ENCODE measurements at places on chromosomes 16 and 17.
A peak's percentile ranks its signal among the peaks of the same experiment; 100 is the strongest.

- no peaks in the 10 kb centered on the region for H3K36me3 ChIP-seq
- no peaks in the 10 kb centered on the region for H3K27me3 ChIP-seq
- peak overlapping the region; percentile 42 for H3K4me3 ChIP-seq
- peak overlapping the region; percentile 60 for H3K27ac ChIP-seq
Measured at GRCh38 chr17:16477255-16477654, 14.7 kb downstream of the LRRC75A start.

GRCh38 chr17:15257796-15258512 is 7.2 kb downstream of the PMP22 start:
- DNase-seq, result no peak
- H3K4me3 ChIP-seq, result no peak overlapping the region
- 0 out of 2 replicates have a peak, but pooled peaks cover 3% of the 10 kb centered on the region for H3K36me3 ChIP-seq
- no peaks in the 10 kb centered on the region for H3K27me3 ChIP-seq
- H3K27ac ChIP-seq, result 0 out of 2 replicates have a peak overlapping the region, but pooled peaks have one; percentile 8

DNA sequence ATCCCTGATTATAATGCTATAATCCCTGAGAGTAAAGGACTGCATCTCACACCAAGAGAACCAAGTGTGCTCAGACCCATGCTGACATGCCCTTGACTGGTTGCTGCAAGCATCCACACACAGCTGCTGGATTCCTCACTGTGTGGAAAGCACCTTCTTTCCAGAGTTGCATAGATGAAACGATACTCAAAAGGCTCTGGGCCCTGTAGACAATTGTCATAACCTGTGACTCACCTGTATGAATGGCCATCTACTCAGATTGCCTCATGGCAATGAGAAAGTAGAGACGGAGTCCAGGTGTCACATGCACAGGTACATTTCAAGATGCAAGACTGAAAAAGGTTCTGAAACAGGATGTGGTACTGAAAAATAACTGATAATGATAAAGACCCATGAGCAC is 58.1 kb downstream of the MPHOSPH6 start:
- H3K4me1 ChIP-seq, result no peaks in the 10 kb centered on the region
- no peak overlapping the region for H3K27ac ChIP-seq
- no peaks in the 10 kb centered on the region for H3K36me3 ChIP-seq
- no peak overlapping the region for H3K4me3 ChIP-seq

GRCh38 chr17:35117984-35118383 is 1.7 kb downstream of the RAD51D start:
- H3K4me1 ChIP-seq, result peaks cover 5% of the 10 kb centered on the region
- no peak overlapping the region for H3K4me3 ChIP-seq
- no peak overlapping the region for H3K27ac ChIP-seq
- H3K36me3 ChIP-seq, result no peaks in the 10 kb centered on the region
- no peaks in the 10 kb centered on the region for H3K27me3 ChIP-seq

DNA sequence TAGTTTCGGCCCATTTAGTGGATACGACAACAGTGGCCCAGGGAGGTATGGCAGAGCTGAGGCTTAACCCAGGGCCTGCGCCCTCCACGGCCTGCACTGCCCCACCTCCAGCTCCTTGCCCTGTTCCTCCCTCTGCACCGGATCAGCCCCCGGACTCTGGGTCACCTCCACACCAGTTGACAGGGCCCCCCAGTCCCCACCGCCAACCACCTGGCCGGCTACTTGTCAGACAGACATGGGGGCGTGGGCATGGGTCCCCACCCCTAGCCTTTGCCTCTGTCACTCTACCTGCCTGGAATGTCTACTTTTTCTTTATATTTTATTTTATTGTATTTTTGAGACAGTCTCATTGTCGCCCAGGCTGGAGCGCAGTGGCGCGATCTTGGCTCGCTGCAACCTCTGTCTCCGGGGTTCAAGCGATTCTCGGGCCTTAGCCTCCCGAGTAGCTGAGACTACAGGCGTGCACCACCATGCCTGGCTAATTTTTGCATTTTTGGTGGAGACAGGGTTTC is 3.0 kb upstream of the ACTG1 start:
- peak overlapping the region; percentile 90 for H3K4me3 ChIP-seq
- H3K36me3 ChIP-seq, result peaks cover 11% of the 10 kb centered on the region
- peak overlapping the region; percentile 100 for H3K27ac ChIP-seq

DNA sequence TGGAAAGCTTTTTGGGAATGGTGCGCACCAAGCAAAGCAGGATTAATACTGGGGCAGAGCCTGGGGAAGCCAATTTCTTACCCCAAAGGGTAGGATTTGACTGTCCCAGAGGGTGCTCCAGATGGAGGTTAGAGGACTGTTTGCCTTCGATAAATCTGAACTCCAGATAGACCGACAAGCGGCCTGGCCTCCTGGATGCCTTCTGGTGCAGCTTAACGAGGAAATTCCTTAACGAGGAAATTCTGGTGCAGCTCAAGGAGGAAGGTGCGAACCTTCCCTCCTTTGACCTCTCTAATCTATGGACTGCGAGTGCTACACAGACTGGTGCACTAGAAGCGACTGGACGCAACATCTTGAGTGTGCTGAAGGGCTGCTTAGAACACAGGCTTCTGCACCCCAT is 6.5 kb downstream of the CALB2 start:
- peaks cover 4% of the 10 kb centered on the region for H3K4me1 ChIP-seq
- DNase-seq, result no peak
- H3K36me3 ChIP-seq, result no peaks in the 10 kb centered on the region
- no peaks in the 10 kb centered on the region for H3K27me3 ChIP-seq

GRCh38 chr16:13569986-13570385 is 350.0 kb upstream of the ERCC4 start:
- no peaks in the 10 kb centered on the region for H3K27me3 ChIP-seq
- DNase-seq, result no peak
- no peaks in the 10 kb centered on the region for H3K36me3 ChIP-seq
- H3K27ac ChIP-seq, result no peak overlapping the region
- no peak overlapping the region for H3K4me3 ChIP-seq

GRCh38 chr16:25709213-25709612 is 17.5 kb downstream of the HS3ST4 start:
- H3K4me1 ChIP-seq, result no peaks in the 10 kb centered on the region
- H3K36me3 ChIP-seq, result no peaks in the 10 kb centered on the region
- H3K27ac ChIP-seq, result no peak overlapping the region
- no peak overlapping the region for H3K4me3 ChIP-seq
- no peak for DNase-seq
- H3K27me3 ChIP-seq, result peaks cover 22% of the 10 kb centered on the region

GRCh38 chr17:49783071-49783715 is 5.3 kb upstream of the KAT7 start:
- no peak overlapping the region for H3K4me3 ChIP-seq
- H3K4me1 ChIP-seq, result peaks cover 9% of the 10 kb centered on the region
- H3K27me3 ChIP-seq, result no peaks in the 10 kb centered on the region
- no peak overlapping the region for H3K27ac ChIP-seq

DNA sequence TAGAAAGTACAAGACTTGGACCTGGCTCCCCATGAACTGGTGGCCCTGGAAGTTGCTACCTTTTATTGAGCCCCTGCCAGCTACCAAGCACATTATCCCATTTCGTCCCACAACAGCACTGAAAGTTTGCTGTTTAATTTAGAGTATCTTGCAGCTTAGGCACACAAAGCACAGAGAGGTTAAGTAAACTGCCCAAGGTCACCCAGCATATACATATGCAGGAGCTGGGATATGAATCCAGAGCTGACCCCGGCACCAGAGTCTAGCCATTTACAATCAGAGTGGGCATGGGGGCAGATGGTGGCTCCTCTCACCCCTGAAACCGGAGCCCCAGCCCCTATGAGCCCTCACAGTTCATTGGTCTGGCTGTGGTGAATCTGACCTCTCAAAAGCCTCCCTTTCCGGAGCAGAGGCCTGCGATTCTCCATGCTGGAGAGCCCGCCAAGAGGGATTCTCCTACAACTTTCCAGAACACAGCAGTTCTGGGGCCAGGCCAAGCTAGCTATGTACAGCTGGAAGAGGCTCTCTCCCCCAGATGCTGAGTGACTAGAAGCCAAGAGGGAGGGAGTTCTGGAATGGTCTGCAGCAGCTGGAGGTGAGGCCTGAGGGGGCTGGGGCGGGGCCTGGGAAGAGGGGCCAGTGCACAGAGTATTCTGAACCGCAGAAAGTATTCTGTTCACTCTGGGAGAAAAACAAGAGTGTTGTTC is 58.3 kb downstream of the SREBF1 start:
- no peak for DNase-seq
- H3K4me1 ChIP-seq, result peaks cover 49% of the 10 kb centered on the region
- H3K27me3 ChIP-seq, result no peaks in the 10 kb centered on the region
- no peak overlapping the region for H3K4me3 ChIP-seq

DNA sequence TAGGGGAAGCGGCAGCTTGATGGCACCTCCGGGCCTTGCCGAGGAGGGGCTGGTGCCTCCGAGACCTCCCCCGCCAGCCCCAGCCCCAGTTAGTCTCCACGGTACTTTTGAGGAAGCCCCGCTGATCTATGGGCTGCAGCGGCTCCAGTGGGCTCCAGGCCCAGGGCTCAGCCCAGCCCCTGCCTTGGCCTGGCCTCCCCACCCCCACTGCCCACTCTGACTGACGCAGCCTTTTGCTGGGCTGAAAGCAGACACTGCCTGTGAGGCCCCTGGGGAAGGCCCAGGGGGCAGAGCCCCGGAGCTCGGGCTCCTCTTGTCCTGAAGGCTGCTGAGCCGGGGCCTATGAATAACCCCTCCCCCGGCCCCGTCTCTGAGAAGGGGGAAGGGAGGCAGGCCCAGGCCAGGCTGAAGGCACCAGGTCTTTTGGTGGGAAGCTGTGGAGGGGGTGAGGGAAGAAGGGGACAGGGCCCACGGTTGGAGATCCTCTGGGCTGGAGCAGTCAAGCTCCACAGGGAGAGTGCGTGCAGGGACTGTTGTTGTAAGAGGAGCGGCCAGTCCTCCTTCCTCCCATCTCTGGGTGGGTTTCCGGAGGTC is 7.5 kb upstream of the SMTNL2 start:
- no peak for DNase-seq
- H3K27me3 ChIP-seq, result no peaks in the 10 kb centered on the region
- no peak overlapping the region for H3K4me3 ChIP-seq
- H3K4me1 ChIP-seq, result no peaks in the 10 kb centered on the region

- no peaks in the 10 kb centered on the region for H3K36me3 ChIP-seq
- H3K27ac ChIP-seq, result no peak overlapping the region
- H3K27me3 ChIP-seq, result no peaks in the 10 kb centered on the region
Measured at GRCh38 chr17:381516-381915, 28.9 kb upstream of the RPH3AL start.

- no peaks in the 10 kb centered on the region for H3K4me1 ChIP-seq
- peaks cover 69% of the 10 kb centered on the region for H3K36me3 ChIP-seq
- H3K27ac ChIP-seq, result no peak overlapping the region
Measured at GRCh38 chr17:28623696-28624095, 9.7 kb upstream of the RSKR start.

DNA sequence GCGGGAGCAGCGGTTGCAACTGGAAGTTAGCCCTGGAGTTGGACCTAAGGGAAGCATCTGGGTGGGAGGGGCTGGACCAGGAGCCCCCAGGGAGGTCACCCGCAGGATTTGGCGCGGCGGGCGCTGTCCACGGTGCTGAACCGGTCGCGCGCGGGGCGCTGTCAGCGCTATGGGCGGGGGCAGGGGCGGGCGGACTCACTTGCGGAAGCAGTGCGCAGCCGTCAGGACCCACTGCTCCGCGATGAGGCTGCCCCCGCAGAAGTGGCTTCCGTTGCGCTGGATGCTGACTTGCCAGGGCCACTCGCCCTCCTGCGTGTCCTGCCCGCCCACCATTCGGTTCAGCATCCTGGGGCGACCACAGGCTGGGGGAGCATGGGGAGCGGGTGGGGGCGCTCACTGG is 4.5 kb downstream of the PRSS27 start:
- no peaks in the 10 kb centered on the region for H3K27me3 ChIP-seq
- no peaks in the 10 kb centered on the region for H3K36me3 ChIP-seq
- peaks cover 17% of the 10 kb centered on the region for H3K4me1 ChIP-seq
- no peak overlapping the region for H3K27ac ChIP-seq
- no peak overlapping the region for H3K4me3 ChIP-seq
- DNase-seq, result no peak

DNA sequence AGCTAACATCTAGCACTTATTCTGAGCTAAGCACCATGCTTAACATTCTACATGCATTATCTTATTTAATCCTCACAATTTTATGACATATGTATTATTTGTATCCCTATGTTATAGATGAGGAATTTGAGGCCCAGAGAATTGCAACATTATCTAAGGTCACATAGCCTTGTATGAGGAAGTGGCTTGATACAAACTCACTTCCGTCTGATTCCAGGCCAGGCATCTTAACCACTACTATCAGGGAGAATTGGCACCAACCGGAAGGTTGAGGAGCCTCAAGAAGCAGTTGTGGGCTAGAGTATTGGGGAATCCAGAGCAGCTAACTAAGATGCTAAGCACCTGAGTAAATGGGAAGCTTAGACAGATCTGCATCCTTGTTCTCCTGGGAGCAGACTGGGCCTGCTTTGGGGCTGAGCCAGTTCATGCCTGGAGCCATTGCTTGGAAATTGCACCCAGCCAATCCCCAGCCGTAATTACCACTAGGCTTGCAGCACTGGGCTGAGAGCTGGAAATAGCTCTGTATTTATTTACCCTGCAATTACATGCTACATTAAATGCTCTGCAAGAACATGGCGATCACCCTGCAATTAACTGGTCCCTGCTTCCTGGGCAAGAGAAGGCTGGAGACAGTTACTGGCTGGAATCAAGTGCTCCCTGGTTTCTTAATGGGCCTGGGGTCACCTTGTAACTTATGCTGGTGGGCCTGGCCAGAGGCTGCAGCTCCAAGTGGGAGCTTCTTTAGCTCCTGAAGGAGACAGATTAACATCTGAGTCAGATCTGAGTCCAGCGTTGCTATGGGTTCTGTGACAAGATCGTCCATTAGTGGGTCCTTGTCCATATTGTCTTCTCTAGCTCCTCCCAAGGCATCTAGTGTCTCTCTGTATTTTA is 273.1 kb upstream of the CCL2 start:
- no peaks in the 10 kb centered on the region for H3K36me3 ChIP-seq
- no peaks in the 10 kb centered on the region for H3K27me3 ChIP-seq
- H3K4me3 ChIP-seq, result no peak overlapping the region
- no peak for DNase-seq
- H3K4me1 ChIP-seq, result no peaks in the 10 kb centered on the region

- no peak overlapping the region for H3K4me3 ChIP-seq
- no peak for DNase-seq
- H3K27me3 ChIP-seq, result peaks cover 2% of the 10 kb centered on the region
- H3K36me3 ChIP-seq, result no peaks in the 10 kb centered on the region
Measured at GRCh38 chr17:13047011-13047606, 29.3 kb upstream of the ELAC2 start.

GRCh38 chr16:85374571-85374872 is 238.6 kb upstream of the GSE1 start:
- no peak for DNase-seq
- H3K27me3 ChIP-seq, result no peaks in the 10 kb centered on the region
- H3K27ac ChIP-seq, result no peak overlapping the region
- H3K36me3 ChIP-seq, result no peaks in the 10 kb centered on the region
- no peak overlapping the region for H3K4me3 ChIP-seq
- H3K4me1 ChIP-seq, result peaks cover 28% of the 10 kb centered on the region

DNA sequence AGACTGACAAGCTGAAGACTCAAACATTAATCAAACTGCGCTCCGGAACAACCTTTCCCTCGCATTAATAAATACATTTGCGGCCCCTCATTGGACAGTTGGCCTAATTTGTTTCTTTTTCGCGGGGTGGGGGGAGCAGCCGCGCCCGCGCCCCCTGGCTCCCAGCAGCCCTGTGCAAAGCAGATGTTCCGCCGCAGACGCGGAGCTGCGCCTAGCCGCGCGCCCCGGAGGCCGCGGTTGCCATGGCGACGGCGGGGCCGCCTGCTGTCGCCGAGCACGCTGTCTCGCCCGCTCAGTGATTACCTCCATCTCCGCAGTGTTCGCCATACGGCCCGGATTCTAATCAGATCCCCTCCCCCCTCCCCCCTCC is 25.5 kb downstream of the COPZ2 start:
- H3K4me3 ChIP-seq, result no peak overlapping the region
- H3K4me1 ChIP-seq, result peaks cover 17% of the 10 kb centered on the region
- no peak for DNase-seq
- H3K27me3 ChIP-seq, result no peaks in the 10 kb centered on the region

GRCh38 chr16:52491216-52491615 is 55.7 kb downstream of the TOX3 start:
- DNase-seq, result no peak
- H3K27ac ChIP-seq, result no peak overlapping the region
- H3K4me1 ChIP-seq, result no peaks in the 10 kb centered on the region
- H3K4me3 ChIP-seq, result no peak overlapping the region
- no peaks in the 10 kb centered on the region for H3K27me3 ChIP-seq

Measured in HCT116 (cell line).